ENCODE measurements at places on chromosomes 13 and 19.

GRCh38 chr13:22800526-22801401 lies 380.0 kb upstream of the SGCG start:
- DNase-seq, result no peak

DNA sequence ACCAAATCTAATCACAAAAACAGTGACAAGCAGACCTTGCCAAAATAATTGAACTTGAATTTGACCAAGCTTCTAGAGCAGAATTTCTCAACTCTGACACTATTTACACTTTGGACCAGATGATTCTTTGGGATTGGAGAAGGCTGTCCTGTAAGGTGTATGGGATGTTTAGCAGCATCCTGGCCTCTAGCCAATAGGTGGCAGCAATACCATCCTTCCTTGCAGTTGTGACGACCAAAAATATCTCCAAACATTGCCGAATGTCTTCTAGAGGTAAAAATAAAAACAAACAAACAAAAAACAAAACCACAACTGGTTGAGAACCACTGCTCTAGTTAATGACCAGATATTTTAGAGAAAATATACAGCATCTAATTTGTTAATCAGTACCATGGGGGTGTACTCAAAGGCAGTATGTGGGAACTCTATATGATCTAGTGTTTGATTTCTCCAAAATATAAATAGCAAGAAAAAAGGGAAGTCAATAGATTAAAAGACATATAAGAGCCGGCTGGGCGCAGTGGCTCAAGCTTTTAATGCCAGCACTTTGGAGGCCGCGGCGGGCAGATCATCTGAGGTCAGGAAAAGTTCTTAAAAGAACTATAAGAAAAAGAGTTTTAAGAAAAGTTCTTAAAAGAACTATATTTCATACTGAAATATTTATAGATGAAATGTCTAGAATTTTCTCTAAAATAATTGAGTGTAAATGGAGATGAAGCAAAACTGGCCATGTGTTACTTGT lies 60.9 kb upstream of the ZNF527 start:
- no peak for DNase-seq

DNA sequence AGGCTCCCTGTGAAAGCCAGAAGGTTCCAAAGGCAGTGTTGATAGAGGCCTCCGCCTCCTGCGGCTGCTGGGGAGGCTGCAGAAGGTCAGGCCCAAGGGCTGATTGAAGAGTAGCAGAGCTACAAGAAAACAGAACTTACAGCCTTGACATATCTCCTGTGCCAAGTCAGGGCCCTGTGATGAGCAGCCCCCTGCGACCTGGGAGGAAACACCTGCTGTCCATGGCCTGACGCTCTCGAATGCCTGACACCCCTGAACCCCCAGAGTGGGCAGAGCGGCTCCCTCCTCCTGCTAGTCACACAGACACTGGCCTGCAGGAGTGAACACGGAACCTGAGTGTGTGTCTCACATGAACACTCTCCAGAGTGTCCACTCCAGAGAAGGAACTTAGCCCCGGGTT lies 38.2 kb upstream of the TUBGCP3 start:
- no peak for DNase-seq

DNA sequence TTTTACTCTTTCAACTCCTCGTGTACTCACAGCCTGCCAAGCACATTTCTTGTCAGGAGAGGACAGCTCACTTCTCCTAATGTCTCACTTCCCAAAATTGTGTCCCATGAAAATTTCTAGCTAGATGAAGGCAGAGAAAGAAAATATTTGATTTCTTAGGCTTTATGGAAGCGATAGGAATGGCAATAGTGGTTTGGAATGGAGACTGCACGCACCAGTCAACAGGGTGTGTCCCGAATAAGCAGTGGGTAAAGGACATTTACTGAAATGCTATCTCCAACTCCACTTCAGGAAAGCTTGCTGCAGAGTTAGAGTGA lies 321 bp upstream of the ZNF222 start:
- DNase-seq, result no peak

- DNase-seq, result no peak
These were observed 298.3 kb upstream of the DACH1 start for GRCh38 chr13:72165276-72165675.
